ENCODE measurements at places on chromosomes 16 and 17.

DNA sequence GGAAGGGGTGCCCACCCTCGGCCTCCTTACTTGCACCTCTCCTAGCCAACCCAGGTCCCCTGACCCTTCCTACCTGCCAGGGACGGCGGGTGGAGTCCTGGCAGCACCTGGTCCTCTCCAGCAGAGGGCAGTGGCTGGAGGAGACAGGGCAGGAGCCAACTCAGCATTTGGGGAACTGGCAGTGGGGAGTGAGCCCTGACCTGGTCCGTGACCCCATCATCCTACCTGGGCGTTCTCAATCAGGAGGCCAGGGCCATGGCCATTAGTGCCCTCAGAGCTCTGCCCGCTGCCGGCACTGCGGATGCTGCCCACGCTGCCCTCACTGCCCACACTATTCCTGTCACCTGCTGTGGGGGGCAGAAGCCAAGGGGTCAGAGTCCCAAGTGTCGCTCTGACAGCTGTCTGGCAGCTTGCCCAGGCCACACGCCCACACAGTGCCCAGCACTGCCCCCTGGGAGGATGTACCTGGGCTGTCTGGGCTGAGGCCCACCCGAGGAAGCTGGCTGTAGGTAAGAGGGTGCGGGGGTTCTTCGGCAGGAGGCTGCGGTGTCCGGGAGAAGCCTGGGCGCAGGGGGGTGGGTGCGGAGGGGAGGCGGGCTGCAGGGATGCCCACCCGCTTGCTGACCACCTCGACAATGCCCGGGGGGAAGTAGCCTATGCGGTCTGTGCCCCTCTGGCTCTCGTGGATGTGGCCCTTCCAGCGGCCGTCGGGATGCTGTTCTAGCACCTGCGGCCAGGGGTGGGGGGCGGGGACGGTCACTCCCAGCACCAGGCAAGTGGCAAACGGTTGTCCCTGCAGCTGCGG lies 10.8 kb downstream of the CASKIN2 start:
- DNase-seq, result no peak

DNA sequence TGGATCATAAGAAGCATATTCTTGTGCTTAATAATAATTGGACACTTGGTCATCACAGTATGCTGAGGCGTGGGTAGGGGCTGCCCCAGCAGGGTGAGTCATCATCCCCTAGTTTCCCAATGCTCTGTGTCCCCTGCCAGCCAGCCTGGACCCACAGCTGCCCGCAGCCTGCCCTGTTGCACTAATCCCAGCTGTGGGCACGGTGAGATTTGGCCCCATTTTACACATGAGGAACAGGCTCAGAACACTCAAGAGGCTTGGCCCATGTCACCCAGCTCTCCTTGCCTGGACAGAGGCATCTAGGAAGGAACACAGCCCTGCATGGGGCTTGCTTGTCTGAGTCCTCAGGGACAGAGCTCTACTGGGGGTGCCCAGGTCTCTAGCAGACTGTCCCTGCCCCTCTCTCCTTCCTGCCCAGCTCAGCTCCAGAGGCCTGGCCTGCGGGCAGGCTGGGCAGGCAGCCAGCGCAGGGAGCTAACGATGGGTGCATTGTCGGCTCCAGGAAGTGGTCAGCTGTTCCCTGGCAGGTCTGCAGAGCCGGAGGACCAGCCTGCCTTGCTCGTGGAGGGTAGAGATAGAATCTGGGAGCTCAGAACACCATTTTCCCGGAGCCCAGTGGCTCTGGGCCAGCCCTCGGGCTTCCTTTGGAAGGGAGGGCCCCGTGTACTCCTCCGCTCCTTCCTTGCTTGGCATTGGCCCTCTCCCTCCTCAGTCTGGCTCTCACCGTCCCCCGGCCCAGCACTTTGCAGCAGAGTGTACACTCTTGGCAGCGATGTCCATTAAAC lies 189.4 kb downstream of the RAB11FIP4 start:
- DNase-seq, result peak; percentile 55

DNA sequence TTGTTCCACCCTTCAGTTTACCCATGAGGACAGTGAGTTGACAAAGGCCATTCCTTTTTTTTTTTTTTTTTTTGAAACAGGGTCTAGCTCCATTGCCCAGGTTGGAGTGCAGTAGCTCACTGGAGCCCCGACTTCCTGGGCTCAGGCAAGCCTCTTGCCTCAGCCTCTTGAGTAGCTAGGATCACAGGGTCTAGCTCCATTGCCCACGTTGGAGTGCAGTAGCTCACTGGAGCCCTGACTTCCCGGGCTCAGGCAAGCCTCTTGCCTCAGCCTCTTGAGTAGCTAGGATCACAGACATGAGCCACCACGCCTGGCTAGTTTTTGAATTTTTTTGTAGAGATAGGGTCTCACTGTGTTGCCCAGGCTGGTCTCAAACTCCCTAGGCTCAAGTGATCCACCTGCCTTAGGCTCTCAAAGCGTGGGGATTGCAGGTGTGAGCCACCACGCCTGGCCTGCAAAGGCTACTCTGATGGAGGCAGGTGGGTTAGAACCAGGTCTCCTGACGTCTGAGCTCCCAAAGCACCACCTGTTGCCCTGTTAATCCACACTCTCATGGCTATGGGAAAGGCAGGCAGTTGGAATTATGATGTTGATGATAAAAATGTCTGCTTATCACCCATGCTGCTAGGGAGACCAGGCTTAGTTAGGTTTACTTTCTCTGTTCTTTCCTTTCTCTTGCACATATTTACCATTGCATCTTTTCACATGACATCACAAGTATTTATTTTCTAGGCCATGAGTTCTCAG lies 65.2 kb downstream of the KSR1 start:
- DNase-seq, result no peak

- DNase-seq, result peak; percentile 47
Measured at GRCh38 chr17:29622337-29623282, at the start of gene CORO6. Gene CORO6 (minus strand): TSS chr17:29622912. CDS start chr17:29621421, 1,491 bp downstream.

DNA sequence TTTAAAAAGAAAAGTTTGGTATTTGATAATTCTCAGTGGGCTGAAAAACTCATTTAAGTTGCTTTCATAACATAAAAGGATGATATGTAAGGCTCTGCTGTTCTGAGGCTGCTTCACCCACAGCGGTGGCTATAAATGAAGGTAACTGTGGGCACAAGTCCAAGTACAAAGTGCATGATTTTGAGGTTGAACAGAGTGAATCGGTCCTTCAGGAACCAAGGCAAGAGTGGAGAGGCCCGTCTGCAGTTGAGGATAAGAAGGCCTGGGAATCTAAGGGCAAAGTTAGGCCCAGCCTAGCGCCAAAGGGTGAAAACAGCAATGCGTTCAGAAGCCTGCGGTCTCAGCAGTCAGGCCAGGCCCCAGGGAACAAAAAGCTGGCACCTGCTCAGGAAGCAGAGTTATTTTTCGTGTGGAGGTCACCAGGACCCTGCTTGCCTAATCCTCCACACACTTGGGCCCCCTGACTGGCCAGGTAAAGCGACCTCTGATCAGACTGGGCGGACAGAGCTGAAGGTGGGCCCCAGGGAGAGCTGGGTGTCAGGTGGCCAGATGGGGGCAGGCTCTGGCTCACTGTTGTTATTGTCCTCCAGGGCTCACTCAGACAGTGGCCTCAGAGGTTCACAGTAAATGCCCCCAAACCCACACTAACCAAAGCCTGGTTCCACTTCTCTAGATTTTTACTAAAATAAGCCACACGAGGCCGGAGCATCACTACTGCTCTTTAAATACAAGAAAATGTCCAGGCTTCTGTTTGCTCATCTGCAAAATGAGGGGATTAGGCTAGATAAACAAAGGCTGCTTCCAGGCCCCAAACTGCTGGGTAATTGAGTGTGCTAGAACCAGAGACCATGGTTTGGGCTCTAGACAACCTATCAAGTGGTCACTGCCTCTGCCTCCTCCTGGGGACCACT lies 46.5 kb downstream of the TEX2 start:
- peak; percentile 25 for DNase-seq

GRCh38 chr16:85798901-85799496 lies 345 bp downstream of the EMC8 start:
- DNase-seq, result peak; percentile 11

- DNase-seq, result no peak
Measured at GRCh38 chr16:60485872-60486489, 1550.3 kb downstream of the CDH8 start.

DNA sequence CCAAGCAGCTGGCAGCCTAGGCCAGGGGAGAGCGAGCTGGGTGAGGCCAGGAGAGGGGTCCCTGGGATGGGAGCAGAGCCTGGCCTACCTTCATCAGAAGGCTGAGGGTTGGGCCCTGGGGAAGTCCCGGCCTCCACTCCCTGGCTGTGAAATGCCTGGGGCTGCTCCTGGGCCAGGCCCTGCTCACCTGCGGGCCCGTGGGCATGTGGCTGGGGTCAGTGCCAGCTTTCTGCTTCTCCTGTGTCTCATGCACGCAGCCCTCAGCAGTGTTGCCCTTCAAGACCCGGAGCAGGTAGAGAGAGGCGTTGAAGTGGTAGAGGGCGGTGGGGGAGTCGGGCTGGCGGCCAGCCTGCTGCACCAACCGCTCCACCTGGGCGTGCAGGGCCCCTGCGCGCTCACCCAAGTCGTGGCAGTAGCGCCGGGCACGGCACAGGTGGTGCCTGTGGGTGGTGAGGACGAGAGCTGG lies 12.4 kb downstream of the MYBBP1A start:
- DNase-seq, result no peak

DNA sequence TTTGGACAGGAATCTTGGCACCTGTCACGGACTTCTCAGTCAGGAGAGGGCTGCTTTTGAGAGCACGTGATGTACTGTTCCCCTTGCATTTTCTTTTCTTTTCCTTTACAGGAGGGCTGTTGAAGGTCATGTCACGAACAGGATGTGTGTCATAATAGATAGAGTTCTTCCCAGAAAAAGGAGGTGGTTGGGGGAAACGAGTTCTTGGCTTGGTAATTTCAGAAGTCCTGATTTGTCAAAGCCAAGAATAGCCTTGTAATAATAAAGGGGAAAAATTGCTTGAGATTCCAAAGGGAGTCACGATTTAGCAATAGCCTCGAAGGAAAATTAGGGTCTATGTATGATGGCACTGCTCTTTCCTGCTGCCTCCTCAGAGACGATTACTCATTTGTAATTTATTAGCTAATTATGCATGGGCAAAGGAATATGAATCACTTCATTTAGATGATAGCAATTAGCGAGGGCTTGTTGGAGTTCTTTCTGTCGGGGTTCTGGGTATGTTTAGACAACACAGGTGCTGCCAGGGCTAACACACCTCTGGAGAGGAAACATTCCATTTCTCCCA lies 277.7 kb upstream of the N4BP1 start:
- DNase-seq, result no peak

- no peak for DNase-seq
Measured at GRCh38 chr17:61412860-61413660, 13.4 kb downstream of the TBX2 start.

DNA sequence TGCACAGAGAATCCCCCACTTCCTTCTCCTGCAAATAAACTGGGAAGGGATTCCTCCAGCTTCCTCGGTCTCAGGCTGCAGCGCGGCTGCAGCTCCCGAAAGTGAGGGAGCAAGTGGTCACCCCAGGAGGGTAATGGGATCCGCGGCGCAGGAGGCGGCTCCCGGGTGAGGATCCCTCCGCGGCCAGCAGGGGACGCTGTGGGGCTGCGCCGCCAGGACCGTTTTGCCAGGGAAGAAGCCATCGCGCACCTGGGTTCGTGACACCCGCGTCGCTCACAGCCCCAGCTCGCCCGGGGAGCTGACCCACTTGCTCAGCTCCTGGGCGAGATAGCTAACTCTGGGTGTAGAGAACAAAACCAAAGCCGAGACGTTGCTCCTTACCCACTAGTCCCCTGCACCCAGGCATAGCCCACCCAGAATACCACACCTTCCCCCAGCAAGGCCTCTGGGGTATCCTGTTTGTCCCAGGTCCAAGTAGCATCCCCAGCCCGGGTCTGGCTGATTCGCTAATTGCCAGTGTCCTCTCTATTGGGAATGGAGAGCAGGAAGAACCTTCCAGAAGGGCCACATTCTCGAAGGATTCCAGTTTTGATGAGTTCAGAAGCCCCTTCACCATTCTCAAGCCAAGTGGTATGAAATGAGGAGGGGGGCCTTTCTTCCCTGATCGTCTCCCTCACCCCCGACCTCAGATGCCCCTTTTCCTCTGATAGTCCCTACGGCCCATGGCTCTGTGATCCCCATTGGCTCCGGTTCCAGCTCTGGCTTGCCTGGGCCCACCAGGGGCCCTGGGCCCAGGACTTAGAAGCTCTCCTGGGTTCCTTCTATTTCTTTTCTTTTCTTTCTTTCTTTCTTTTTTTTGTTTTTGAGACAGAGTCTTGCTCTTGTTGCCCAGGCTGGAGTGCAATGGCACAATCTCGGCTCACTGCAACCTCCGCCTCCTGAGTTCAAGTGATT lies 14.1 kb downstream of the CYGB start:
- DNase-seq, result peak; percentile 49

DNA sequence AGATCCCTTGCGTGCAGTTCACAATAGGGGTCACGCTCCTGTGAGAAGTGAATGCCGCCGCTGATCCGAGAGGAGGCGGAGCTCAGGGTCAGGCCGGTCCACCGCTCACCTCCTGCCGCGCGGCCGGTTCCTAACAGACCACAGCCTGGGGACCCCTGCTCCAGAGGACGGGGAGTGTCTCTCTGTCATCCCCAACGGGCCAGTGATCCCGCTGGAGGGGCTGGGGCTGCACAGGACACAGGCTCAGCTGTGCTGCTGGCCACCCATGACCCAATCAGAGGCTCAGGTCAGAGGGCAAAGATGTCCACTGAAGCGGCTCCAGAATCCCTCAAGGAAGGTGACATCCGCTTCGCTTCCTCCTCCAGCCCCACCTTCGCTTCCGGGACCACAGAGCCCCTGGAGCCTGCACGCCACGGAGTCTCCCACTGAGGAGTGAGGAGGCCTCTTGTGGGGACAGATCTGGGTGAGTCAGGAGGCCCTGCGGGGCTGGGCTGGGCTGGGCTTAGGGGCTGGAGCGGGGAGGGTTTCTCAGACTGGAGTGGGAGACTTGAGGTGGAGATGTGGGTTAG lies 115.4 kb downstream of the METRNL start:
- DNase-seq, result peak; percentile 72

DNA sequence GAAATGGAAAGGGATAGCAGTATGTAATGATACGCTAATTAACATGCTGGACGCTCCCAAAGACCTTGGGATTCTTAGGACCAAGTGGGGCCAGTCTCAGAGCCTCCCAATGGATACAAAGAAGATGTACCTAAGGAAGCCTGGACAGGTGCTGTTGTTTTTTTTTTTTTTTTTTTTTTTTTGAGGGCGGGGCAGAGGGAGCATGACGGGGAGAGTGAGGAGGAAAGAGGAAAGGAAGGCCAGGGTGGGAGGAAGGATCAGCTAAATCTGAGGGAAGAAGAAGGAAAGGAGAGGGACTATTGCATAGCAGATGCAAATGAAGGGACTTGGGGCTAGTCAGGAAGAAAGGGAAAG lies 2.5 kb downstream of the VAMP2 start:
- DNase-seq, result no peak

DNA sequence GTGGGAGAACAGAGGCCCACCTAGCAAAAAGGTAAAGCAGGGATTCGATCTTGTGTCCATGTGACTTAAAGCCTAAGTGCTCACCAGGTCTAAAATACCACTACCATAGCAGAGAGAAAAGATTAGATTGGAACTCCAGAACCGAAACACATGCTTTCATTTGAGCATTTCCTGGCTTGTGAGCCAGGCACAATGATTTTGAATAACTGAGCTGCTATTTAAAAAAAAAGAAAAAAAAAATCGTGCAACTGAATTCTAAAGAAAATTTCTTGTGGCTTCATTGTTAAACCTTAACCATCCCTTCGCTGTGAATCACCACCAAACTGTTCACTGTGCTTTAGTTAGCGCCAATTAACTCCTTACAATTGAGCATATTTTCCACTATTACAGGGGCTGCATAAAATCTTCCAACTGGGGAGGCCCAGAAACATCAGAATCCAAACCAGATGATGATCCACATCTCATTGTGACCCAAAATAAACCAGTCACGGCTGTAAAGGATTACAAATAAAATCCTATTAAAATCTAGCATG lies 366.4 kb upstream of the ERCC4 start:
- no peak for DNase-seq
